Spleen (tissue), 13 donors: ENCODE measurements at places on chromosomes 1 and 21. TPM values are rescaled to one million over a fixed set of nuclear protein-coding genes. Genes with fewer than 3 reads are reported as not detected.

DNA sequence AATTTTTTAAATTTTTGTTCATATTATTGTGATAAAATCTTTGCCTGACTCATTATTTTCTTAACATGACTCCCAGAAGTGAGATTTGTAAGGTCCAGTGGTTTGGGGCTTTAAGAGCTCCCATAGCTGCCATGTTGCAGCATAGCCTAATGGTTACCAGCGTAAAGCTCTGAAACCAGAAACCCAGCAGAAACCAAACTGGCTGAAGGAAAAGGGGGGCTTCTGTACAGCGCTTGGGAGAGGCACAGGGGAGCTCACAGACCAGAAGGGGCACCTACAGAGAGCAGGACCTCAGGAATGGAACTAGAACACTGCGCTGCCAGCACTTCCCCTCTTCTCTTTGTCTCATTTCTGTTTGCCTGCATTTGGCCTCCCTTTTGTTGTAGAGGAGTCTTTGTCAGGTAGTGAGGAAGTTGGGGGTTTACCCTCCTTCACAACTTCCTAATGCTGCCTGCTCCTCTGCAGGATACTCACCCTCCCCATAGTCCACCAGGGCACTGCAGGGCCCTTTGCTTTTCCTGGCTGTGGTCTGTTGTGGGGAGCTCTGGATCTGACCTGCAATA, 2.6 kb upstream of the PYCR2 start:
- peak; percentile 20 for DNase-seq

GRCh38 chr1:60343736-60344135, 270.2 kb upstream of the C1orf87 start:
- DNase-seq, result no peak

GRCh38 chr1:148318904-148319242, 164.2 kb downstream of the PPIAL4G start:
- DNase-seq, result no peak

GRCh38 chr1:65371544-65371943, 48.9 kb upstream of the LEPR start:
- no peak for DNase-seq

DNA sequence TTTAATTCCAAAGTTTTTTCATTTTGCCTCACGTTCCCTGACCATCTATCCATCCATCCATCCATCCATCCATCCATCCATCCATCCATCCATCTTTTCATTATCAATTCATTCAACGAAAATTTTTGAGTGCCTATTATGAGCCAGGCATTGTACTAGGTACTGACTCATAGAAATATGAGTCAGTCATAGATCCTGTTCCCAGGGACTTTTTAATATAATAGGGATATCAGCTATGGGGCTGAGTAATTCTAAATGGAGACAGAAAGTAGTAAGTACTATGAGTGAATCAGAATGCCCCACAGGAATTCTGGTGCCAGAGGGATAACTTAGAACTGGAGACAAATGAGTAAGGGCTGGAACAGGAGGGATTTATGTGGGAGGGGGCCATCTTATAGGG, 49.8 kb upstream of the GNG12 start:
- no peak for DNase-seq

PLD5 gene
- total RNA-seq, result 0.49 TPM
